ENCODE measurements at places on chromosomes 12 and 14.

GRCh38 chr14:88079624-88080023 is 74.7 kb downstream of the GPR65 start:
- no peak for DNase-seq

DNA sequence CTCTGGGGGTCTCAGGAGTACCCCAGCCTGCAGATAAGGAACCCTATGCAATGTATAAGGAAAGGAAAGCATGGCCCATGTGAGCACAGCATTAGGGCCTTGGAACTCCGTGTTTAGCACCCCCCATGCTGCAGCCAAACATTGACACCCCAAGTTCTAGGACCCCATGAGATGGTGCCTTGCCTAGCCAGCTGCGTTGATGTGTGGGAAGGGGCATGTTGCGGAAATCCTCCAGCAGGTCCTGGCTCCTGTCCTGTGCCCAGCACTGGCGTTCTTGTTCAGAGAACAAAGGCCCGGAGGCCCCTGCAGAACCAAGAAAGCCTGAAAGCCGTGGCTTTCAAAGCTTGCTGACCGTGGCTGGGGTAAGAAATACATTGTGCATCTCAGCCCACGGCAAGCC is 99.4 kb upstream of the DIO3 start:
- no peak for DNase-seq

DNA sequence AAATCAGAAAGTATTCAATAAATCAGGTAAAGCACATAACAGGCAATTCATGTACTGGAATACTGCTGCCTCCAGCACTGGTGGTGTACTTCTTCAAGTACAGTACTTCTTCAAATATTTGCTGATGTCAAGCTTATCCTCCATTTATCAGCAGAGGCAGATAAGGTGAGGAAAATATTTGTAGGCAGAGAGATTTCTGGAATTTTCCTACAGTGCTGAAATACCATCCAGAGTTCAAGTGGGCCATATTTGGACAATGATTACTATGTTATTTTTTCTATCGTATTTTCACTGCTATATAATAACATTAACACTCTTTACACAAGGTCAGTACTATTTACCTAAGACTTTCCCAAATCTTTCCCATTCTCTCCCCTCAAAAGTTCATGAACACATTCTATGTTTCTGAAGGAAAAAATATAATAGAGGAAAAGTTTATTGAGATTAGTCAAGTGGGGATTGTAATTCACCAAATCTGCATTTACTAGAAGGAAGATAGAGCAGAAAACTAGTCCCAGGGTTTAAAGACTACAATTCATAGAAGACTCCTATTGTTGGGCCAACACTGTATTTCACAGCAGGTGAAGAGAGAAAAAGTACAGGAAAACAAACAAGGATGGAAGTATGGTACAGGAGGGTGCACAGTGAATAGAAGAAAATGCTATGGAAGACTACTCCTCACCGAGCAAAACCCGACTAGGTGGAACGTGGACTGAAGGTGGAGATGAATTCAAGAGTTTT is 141.1 kb downstream of the PAWR start:
- peak; percentile 66 for DNase-seq

DNA sequence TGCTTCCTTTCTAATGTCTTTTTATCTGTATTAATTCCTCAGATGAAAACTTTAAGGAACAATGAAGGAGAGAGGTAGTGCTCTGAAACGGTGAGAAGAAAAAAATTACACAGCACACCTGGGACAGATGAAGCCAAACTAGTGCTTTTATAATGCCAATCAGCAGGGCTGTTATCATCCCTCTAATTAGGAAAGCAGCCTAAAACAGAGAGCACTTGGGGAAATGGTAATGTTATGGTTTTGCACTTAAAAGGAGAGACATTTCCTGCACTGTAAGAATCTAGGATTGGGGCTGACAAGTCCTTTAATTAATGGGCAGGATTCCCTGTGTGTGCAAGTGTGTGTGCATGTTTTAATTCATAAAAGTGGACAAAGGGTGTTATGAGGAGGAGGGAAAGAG is 4.8 kb upstream of the LMO3 start:
- no peak for DNase-seq

GRCh38 chr14:95784137-95784536 is 70.2 kb upstream of the TCL1A start:
- DNase-seq: peak; percentile 26

DNA sequence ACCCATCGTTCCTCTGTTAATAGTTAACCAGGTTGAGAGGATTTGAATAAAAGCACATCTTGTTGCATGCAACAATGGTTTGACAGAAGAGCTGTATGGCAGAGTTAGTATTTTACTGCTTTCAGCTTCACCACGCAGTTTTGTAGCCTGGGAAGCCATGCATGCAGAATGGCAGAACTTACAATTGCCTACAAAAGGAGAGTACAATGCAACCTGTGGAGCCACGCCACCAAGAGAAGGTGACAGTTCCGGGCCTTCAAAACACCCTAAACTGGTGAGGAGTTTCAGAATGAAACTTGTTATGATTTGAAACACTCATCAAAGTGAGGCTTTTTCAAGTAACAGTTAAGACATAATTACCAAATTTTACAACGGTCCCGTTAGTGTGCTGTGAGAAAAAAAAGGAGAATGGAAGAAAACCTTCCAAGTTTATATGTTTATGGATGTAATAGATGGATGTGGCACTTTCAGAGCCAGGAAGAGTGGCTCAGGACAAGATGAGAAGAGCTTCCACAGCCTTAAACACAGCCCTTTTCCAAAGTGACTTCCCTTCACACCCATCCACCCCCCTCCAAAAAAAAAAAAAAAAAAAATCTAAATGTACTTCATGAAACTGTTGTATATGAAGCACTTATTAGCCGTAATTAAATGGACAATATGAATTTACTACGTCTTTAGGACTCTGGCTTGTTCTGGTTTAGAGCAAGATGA is 158.7 kb downstream of the EGLN3 start:
- no peak for DNase-seq

DNA sequence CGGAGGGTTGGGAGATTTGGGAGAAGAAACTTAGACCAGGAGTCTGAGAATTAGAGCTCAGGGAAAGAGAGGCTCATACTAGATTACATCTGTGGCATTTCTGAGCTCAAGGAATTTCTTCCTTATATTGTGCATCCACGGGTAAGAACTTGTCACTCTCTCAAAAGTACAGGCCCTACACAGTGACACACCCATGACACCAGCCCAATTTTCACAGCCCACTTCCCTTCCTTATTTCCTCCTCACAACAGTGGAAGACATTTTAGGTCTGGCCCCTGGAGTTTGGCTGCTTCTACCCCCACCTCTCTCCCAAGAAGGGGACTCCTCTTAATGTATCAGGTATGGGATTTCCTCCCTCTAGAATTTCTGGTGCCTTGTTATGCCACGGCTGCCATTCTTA is 9.2 kb upstream of the ZNF385A start:
- DNase-seq: no peak

DNA sequence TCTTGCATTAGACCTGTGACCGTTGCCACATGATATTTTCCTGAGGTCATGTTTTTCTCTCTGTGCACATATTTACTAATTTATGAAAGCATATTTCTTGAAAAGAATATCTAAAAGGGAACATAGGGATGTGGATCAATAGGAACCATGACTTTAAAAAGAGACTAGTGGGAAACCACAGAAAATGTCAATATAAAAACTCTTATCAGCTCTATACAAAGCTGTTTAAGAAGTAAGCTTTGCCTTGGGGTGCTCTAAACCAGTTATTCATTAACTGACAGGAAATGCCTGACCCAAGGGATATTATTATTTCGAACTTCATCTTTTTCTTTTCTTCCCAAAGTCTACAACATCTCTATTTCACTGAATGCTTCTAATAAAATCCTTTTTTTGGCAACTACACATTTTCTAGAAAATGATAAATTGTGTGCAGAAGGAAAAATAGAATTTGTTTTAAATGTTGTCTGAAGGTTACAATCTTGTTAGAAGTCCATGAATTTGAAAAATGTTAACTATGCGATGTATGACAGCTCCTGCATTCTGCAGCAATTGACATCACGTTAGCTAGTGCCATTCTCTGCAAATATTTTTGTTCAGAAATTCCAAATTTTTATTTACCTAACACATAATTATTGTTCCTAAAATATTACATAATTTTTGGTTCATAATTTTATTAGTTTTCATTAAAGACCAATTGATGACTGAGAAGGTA is 345.0 kb downstream of the SLC16A7 start:
- peak; percentile 42 for DNase-seq

- no peak for DNase-seq
These were observed 45.1 kb upstream of the TRAF3 start for GRCh38 chr14:102731871-102732800.
